ENCODE measurements at places on chromosomes 7 and 10.

GRCh38 chr7:148982654-148983199 lies 45.6 kb downstream of the PDIA4 start:
- DNase-seq = no peak

DNA sequence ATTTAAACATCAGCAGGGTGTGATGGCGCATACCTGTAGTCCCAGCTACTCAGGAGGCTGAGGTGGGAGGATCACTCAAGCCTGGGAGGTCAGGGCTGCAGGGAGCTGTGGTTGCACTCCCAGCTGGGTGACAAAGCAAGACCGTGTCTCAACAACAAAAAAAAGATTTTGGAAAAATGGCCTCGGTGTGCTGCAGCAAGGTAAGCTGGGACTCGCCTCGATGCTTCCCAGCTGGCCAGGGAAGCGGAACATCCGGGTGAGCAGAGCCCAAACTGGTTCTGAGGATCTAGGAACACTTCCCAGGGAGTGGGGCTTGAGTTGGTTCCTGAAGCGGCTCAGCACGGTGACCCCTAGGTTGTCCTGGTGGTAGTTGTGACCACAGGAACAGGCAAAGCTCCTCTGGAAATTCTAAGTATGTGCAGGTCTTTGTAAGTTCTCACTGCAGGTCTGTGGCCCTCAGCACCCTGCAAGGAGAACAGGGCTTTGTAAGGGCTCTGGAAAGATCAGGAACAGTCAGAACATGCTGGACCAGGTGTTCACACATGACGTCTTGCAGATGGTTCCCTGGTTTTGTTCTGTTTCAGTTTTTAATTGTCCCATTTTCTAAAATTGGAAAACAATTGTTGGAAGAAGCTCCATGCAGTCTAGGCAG lies 38.6 kb upstream of the ZMIZ2 start:
- DNase-seq = no peak

GRCh38 chr7:131873581-131873980 lies 317.2 kb upstream of the PODXL start:
- DNase-seq = no peak

GRCh38 chr7:41114131-41114530 lies 588.8 kb downstream of the INHBA start:
- DNase-seq = no peak

DNA sequence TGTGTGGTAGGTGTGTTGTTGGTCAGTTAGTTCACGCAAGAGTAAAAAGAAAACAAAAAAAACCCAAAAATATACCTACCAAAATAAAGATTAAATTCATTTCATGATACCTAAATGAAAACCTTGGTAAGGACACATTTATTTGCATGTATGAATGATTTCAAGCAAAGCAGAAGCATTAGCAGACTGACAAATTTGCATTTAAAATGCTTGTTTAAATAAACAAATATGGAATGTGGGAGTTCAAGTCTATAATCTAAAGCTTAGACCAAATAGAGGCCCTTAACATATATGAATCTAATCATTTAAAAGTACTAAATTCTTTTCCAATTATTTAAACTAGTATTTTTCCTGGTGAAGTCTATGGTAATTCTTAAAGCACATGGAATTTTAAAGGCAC lies 35.8 kb downstream of the GNAT3 start:
- DNase-seq = no peak

GRCh38 chr10:3532644-3533043 lies 252.4 kb downstream of the KLF6 start:
- no peak for DNase-seq

DNA sequence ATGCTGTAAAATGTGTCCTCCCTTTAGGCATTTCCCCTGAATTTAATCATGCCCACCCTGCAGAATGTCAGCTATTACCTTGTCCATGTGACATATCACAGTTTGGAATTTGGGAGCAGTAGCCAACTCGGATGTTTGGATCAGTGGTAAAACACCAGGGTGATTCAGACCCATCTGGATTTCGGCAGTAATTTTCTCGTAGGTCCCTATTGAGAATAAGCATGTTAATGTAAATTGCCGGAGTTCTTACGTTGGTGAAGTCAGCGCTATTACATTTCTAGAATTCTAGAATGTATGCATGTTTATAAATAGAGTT lies 44.1 kb downstream of the HGF start:
- no peak for DNase-seq

GRCh38 chr10:44998146-44998631 lies 2.5 kb upstream of the ZNF22 start:
- DNase-seq = no peak

DNA sequence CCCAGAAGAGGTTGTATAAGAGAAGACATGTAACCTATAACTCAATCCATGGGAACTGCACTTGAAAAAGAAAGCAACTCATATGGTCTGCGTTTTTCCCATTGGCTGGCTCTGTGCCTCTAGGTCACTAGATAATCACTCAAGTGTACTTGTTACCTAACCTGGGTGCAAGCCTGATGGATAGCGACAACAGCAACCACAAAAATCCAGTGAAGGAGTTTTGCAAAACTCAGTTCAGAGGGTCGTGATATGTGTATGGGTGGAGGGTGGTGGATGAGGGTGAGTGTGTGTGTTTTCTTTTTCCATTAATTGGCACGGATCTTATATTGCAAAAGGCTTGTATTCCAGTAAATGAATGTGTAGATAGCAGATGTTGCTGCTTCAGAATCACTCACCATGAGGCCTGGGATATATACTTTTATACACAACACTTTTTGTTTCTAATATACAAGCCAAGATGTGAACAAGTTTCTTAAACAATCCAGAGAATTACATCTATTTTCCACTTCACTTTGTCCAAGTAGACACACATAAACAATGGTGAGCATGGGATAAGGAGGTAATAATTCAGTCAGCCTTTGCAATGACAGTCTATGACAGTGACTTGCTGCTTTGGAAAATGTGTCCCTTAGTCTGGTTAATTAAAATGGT lies 286.9 kb upstream of the DKK1 start:
- no peak for DNase-seq

DNA sequence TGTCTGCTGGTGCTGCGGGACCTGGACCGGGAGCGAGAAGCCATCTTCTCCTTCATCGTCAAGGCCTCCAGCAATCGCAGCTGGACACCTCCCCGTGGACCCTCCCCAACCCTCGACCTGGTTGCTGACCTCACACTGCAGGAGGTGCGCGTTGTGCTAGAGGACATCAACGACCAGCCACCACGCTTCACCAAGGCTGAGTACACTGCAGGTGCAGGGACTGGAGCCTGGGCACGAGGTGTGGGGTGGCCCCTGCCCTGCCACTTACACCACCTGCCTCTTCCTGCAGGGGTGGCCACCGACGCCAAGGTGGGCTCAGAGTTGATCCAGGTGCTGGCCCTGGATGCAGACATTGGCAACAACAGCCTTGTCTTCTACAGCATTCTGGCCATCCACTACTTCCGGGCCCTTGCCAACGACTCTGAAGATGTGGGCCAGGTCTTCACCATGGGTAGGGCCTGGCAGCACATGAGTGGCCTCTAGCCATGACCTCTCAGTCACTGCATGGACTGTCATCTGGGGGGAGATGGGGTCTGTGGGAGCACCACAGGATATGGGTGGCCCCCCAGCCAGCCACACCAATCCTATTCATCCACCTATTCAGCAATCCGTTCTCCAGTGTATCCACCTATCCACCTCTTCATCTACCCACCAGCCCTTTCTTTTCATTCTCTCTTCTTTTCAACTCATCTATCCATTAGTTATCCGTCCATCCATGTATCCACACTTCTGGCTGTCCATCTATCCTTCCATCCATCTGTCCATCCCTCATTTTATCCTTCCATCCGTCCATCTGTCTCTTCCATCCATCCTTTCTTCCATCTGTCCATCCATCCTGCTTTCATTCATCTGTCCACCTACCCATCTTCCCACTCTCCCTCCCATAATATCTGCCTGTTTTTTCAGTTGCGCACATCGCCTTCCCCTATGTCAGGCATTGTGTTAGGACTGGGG lies 34.5 kb upstream of the VSIR start:
- DNase-seq = no peak

DNA sequence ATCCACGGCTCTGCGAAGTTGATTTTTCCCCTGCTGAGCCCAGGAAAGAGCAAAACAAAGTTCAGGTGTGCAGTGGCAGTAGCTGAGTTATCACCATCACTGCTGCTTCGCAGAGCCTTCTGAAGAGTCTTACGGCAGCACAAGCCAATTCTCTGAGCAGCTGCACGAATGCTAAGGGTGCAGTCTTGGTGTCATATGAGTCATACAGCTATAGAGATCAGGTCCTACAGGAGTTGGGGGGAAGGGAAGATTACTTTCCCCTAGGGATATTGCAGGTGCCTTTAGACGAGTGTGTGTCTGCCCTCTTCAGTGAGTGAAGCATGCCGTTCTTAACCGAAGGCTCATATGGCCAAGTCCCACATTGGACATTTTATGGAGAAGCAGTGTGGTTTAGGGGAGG lies 227.8 kb downstream of the CELF2 start:
- no peak for DNase-seq

DNA sequence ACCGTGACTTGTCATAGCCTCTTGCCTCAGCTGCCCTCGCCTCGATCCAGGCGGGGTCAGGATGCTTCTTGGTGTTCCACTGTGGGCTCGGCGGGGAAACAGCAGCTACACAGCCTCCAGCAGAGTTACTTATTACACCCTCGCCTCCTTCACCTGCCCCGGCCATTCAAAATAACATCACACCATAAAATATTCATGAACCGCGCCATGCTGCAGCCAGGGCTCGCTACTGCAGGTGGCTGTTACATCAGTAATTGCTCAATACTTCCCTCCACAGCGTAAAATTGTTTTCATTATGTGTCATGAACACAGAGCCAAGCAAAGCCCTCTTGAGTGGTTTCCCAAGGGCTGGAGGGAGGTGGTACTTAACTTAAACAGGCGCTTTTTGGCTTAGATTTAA lies 241.5 kb upstream of the SP8 start:
- DNase-seq = no peak

DNA sequence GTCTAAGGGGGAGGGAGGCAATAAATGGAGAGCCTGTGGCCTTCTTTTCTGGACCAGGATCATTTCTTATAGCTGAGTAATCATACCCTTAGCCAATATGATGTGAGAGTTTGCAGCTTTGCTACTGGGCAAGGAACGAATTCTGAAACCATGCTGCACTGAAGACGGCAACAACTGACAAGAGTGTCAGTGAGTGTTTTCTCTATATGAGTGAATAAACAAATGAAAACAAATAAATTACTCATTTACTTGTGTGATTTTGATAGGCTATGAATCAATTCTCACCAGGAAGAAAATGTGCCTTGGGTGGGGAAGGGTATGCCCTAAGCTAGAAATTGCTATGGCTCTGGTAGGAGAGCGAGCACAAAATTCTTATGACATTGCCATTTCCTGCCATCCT lies 79.4 kb upstream of the LRRN3 start:
- no peak for DNase-seq

DNA sequence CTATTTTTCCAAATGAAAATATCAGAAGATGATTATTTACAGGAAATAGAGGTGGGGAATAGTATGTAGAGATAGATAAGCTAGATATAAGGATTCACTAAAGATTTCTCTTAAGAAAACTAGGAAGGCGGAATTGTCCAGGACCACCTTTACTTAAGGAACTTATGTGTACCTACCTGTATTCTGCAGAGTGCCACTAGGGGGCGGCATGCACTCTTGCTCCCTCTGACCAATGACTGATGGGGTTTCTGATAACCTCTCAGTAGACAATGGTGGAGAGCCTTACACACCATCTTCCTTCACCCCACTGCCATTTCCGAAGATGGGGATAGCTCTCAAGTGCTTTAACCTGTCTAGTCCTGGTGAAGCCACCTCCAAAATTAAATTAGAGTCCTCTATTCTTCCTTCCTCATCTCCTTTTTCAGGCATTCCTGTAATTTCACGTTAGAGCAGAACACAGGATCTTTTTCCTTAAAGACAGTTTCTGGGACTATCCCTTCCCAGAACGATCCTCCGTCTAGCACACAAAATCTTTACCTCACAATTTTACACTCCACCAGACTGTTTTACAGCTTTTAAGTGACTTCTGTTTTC lies 453.1 kb downstream of the SORCS1 start:
- DNase-seq = peak; percentile 38

GRCh38 chr7:75916685-75917634 lies 2.0 kb downstream of the POR start:
- no peak for DNase-seq

- DNase-seq = peak; percentile 29
Observed at GRCh38 chr7:73397521-73398281, 35.9 kb upstream of the FZD9 start.

- no peak for DNase-seq
Observed at GRCh38 chr10:89390476-89391225, 1.8 kb upstream of the IFIT1 start.

- peak; percentile 10 for DNase-seq
Observed at GRCh38 chr10:18145652-18146051, 5.4 kb downstream of the CACNB2 start.

- no peak for DNase-seq
Observed at GRCh38 chr10:132544744-132545658, 7.4 kb downstream of the INPP5A start.

GRCh38 chr10:22682237-22683139 lies 31.9 kb downstream of the PIP4K2A start:
- DNase-seq = no peak

- DNase-seq = peak; percentile 44
Observed at GRCh38 chr7:92880212-92881090, 44.1 kb upstream of the CDK6 start.

DNA sequence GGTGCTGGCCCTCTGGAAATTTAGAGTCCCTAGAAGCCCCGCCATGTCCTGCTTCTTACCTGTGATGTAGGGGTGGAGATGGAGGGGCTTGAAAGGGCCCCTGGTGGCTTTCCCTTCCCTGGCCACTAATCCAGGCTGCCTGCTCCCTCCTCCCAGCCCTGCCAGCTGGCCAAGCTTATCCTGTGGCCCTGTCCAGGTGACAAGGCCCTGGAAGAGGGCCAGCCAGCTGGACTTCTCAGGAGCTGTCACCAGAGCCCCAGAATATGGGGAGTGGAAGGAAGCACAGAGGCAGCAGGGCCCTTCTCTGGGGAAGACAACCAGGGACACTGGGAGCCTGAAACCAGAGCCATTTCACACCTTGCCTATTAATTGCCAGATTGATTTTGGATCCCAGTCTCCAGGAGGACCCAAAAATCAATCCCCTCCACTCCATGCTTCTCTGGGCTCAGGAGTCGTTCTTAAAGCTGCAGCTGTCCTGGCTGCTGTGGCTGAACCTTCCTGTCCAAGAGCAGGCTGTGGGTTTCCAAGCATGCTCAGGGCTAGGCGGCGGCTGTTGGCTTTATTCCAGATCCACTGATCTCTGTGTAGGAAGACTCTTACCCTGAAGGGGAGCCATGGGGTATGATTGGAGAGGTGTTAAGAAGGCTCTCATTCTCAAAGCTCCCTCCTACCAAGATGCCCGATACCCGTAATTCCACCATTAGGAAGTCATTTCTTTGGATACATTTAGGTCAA lies 52.6 kb upstream of the PCBD1 start:
- no peak for DNase-seq

DNA sequence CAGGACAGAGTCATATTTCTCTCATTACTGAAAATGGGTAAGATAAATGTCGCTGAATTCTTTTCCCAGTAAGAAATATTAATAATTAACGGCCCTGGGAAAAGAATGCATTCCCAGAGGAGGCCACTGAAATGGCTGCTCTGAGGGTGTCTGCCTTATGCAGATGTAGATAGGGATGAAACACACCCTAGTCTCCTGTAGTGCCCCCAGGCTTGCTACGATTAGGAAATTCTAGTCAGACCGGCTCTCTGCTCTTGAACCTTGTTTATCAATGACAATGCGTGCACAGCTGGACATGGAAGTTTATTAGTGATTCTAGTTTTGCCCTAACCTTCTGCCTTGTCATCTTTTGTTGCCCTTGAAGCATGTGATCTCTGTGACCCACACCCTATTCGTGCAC lies 291.1 kb downstream of the ZNF248 start:
- no peak for DNase-seq
